Glutamatergic neuron (in vitro differentiated cells): ENCODE measurements at places on chromosomes 7 and 10. TPM values are rescaled to one million over a fixed set of nuclear protein-coding genes. Genes with fewer than 3 reads are reported as not detected.
A peak's percentile ranks its signal among the peaks of the same experiment; 100 is the strongest.

- no peak for DNase-seq
Measured at GRCh38 chr7:125375942-125376341, 446.3 kb upstream of the POT1 start.

DNA sequence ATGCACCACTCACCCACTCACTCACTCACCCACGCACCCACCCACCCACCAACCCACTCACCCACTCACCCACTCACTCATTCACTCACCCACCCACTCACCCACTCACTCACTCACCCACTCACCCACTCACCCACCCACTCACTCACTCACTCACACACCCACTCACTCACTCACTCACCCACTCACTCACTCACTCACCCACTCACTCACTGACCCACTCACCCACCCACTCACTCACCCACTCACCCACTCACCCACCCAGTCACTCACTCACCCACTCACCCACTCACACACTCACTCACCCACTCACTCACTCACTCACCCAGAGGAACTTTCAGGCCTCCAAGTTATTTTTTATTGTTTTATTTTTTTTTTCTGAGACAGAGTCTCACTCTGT is 93.1 kb upstream of the MKI67 start:
- DNase-seq, result no peak

DNA sequence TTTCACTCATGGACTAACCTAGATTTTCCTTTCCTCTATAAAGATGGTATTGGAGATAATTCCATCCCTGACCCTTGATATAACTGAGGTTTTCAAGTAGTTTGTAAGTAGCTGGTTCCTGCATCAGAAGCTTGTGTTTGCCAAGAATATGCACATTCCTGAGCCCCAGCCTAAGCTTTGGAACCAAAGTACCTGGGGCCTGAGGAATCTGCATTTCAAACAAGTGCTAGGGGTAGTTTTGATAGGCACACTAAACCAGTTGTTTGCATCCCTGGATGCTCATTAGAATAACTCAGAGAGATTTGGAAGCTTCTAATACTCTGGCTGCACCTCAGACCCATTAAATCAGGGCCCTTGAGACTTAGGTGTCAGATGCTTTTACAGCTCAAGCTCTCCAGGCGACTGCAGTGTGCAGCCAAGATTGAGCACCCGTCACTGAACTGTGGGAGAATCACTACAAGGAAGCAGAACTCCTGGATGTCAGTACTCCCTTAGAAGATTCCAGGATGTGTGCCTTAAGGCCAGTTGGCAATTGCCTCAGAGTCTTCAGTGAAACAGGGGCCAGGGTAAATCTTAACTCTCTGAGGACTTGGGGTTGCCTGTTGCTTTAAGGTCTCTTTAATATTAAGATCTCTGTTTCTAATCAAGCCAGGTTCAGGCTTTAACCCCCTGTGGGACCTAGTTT is 565.0 kb downstream of the REEP3 start:
- DNase-seq, result no peak

DNA sequence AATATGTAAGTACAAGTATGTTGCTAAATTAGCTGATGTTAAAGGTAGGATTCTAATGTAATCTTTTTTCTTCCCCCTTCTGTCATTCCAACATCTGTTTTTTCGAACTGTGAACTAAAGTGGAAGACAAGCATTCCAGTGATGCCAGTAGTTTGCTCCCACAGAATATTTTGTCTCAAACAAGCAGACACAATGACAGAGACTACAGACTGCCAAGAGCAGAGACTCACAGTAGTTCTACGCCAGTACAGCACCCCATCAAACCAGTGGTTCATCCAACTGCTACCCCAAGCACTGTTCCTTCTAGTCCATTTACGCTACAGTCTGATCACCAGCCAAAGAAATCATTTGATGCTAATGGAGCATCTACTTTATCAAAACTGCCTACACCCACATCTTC is 62.7 kb downstream of the WAC start:
- DNase-seq, result no peak

- DNase-seq, result no peak
Measured at GRCh38 chr10:62749093-62749683, 55.3 kb upstream of the ADO start.

DNA sequence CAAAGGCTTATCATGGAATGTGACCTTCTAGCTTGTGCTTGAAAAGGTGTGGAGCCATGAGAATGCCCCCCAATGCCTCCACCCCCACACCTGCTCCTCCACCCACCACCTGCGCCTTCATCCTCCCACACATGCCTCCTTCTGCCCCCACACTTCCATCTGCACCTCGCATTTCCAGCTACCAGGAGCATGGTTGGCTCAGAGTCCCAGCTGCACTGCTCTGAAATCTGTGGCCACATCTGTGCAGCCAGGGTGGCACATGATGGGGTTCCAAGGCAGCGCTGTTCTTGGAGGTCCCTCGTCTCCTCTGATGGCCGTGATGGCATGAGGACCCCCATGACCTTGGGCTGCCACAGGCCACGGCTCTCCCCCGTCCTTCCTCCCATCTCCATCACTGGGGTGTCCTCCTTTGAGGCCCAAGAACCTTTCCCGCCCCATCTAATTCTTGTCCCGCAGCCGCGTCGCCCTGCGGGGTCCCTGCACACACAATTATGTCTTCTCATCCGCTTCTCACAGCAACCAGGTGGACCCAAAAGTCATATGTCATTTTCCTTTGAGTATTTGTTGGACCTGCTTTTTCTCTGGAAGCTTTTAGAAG is 40.6 kb upstream of the CNPY1 start:
- DNase-seq, result no peak

- no peak for DNase-seq
Measured at GRCh38 chr10:4532467-4532866, 293.5 kb upstream of the AKR1E2 start.

GRB10 gene
- 182 TPM for total RNA-seq

HMX2 gene
- not detected for total RNA-seq

DNA sequence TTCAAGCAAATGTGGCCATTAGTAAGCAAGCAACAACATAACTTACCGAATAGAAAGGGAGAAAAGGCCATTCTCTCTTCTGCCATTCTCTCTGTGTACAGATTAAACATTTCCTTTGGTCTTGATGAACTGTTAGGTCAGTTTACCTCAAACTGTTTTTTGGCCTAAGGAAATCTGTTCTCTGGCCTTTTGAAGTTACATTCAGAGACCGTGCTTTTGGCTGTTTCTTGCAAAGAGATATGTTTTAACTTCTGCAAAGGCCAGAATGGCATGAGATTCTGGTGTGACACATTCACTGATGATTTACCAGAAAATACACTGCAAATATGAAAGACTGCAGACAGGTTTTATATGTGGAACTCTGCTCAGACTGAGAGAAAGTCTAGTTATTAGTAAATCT is 22.2 kb downstream of the AHR start:
- no peak for DNase-seq

DNA sequence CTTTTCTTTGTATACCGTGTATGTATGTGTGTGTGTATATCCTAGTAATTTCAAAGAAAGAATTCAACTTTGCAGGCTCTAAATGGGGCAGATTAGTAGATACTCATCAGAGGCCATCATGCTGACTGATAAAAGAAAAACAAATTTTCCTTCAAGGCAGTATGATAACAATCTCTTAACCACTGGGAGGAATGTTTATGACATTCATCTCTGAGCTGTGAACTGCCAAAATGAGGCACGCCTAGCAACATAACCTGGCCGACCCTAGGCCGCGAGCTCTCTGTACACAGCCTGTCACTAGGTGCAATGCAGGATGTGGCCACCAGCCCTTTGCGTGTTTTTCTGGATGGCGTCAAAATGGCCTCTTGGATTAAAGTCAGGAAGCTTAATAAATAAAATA is 343.7 kb upstream of the GALNT17 start:
- no peak for DNase-seq

DNA sequence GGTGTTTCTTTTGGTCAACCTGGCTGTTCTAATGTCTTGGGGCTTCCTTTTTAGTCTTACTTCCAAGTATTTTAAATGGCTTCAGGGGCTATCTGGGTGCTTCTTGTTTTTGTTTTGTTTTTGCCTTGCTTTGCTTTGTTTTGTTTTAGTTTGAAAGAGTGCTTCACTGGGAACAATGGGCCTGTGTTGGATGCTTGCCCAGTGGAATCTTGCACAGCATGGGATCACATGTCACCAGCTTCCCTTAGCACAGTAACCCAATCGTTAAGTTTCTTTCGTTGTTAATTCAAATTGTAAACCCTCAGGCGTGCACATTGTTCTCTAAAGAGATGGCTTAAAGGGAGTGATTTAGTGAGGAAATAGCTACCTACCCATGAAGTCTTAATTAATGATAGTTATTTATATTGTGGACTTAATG is 8.9 kb downstream of the COL17A1 start:
- DNase-seq, result no peak

- DNase-seq, result no peak
Measured at GRCh38 chr10:117370205-117370604, 5.0 kb downstream of the PDZD8 start.

OR6B1 gene
- not detected for total RNA-seq

- DNase-seq, result no peak
Measured at GRCh38 chr7:136877990-136878389, 9.5 kb downstream of the CHRM2 start.

GRCh38 chr7:51187941-51188340 is 128.7 kb downstream of the COBL start:
- DNase-seq, result peak; percentile 86

- DNase-seq, result no peak
Measured at GRCh38 chr7:121473645-121474300, 77.7 kb upstream of the FAM3C start.

- DNase-seq, result no peak
Measured at GRCh38 chr7:95209276-95209675, 115.1 kb downstream of the PON1 start.
